ENCODE measurements at places on chromosomes 4 and X.

- DNase-seq, result no peak
Observed at GRCh38 chr4:113445286-113445685, 316.3 kb downstream of the CAMK2D start.

GRCh38 chrX:101956556-101956955, 24.7 kb upstream of the ZMAT1 start:
- no peak for DNase-seq

GRCh38 chrX:11180571-11180970, 69.4 kb downstream of the HCCS start:
- no peak for DNase-seq

DNA sequence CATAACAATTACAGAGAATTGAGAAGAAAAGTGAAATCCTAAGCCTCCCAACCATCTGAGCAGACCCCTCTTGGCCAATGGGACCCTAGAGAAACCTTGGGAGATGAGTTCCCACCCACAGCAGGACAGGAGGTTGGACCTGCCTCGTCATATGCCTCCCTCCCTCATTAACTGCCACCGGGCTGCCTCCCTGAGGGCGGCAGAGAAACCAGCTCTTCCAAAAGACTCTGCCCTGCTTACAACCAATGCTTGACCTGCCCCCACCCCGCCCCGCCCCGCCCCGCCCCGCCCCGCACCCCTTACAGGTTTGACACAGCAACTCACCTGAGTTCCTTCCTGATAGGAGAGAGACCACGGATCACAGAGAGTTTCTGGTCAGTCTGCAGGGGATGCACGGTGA, 86.1 kb downstream of the ADRA2C start:
- no peak for DNase-seq

GRCh38 chrX:2967998-2968909, 38.1 kb upstream of the ARSH start:
- DNase-seq, result no peak

DNA sequence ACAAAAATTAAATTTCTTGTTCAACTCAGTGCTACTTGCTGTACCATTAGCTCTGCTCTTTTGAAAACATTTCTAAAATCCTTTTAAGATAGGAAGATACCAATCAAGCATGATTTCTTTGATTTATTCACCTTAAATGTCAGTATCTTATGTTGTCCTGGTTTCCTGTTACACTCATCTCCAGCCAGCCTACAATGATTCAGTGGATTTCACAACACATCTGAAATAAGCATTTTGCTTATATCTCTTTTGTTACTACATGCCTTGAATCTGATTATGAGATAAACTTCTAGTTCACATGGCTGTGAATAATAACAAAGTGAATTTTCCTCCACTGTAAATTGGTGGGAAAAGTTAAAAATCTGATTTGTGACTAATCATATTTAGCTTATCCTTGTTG, 112.5 kb upstream of the BMP3 start:
- DNase-seq, result no peak

DNA sequence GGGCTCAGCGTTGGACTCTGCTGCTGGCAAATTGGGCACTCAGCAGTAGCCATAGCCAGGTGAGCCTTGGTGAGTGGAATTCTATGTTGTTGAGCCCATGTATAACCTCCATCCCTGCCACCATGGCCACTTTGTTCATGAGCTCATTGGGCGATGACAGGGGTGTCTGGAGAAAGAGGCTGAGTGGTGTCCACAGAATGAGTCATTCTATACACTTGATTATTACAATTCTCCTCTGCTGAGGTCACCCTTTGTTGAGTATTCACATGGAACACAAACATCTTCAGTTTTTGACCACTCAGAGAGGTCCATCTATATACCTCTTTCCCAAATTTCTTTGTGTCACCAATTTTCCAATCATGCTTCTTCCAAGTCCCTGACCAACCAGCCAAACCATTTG, 1341.7 kb downstream of the PCDH7 start:
- no peak for DNase-seq

DNA sequence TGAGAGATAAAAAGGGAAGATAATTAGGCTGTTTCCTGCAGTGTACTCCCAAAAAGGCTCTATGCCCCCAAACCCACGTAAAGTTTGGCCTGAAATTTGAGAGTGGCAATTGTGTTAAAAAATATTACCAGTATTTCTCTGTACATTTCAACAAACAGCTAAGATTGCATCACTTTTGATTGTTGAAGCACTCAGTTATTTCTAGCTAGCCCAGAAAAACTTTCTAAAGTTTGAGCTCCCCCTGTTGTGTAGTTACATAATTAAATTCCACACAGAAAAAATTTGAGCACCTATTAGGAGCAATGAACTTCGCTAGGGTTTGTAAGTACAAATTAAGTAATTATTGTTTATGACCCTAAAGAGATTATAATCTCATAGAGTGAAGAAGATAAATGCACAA, 109.4 kb downstream of the DLG3 start:
- DNase-seq, result no peak

GRCh38 chr4:70892086-70892769, 9.9 kb upstream of the MOB1B start:
- no peak for DNase-seq

DNA sequence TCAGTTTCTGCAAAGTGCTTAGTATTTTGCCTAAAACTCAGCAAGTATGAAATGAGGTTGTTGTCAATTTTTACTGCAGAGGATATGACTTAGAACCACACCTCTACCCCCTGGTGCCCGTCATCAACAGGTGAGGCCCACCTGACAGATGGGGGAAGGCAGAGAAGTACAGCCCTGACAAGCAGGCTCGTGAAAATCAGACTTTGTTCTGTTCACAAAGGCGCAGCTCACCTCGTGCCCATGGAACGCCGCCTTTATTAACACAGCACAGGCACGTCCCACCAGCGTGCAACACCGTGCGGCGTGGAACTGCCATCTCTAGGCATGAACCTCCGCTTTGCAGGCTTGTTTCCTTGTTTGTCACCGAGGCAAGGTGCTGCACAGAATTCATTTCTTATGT, 13.3 kb downstream of the CYP4V2 start:
- no peak for DNase-seq

- DNase-seq, result no peak
Observed at GRCh38 chr4:53693408-53693807, 102.1 kb upstream of the LNX1 start.

DNA sequence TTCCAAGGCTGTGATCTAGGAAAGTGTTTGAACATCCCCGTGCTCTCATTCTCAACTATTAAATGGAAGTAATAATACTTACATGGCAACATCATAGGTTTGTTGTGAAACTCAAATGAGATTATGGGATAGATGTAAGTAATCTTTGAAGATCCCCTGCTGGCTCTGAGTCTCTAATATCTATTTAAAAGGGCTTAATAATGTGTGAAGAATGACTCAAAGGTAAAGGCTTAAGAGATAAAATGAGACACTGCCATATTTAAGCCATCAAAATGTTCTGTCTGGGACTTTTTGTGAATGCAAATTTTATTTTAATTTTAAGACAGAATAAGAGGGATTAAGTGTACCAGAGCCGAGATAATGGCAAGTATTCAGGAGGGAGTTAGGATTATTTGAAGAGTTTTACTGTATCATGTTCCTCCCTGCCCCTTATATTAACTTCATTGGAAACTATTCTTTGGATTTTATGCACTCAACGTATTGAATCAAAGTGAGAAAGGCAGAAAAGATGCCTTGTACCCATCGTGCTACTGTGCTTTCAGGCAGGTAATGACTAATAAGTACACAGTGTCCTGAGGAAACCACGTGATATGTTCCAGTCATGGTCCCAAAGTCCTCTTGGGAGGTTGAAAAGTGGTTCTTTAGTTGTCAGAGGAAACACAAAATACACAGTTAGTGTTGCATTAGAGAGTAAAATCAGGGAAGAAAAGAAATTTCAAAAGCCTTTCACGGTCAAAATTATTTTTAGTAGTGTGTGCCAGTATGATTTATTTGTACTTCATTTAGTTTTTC, 192.4 kb downstream of the RBM46 start:
- DNase-seq, result no peak

DNA sequence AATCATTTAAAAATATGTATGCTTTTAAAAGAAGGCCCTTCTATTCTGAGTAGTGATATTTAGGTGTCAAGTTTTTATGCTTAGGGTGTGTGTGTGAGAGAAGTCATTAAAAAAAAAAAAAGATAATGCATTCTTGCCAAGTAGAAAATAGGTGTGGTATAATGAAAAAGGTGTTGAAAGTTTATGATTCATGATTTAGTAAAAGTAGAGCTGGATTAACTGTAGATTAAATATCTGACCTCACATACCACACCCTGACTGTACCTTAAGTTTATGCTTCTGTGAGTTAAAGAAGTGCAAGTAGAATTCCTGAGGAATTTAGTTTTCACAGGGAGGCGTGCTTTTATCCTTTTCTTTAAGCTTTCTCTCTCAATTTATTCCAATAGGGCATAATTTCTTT, 71.1 kb downstream of the BMPR1B start:
- no peak for DNase-seq

GRCh38 chr4:24117975-24118374, 228.1 kb upstream of the PPARGC1A start:
- no peak for DNase-seq

GRCh38 chrX:5916945-5917344, 311.7 kb downstream of the NLGN4X start:
- DNase-seq, result no peak

DNA sequence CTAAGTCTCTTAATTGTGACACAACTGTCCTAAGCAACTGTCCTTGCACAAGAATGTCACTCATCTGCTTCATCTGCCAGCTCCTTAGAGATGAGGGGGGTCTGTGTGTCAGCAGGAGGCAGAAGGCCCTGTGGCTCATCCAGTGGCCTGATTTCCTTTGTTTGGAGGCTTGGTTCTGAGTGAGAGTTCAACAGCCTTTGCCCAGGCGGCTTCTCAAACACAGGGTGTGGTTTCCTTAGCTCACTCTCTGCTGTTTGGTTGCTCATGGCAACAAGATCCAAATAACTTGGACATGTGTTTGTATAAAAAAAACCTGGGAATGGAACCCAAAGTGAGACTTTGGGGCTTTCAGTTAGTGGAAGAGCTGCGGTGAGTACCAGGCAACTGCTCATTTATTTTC, 46.6 kb downstream of the MAP7D3 start:
- DNase-seq, result no peak

- DNase-seq, result no peak
Observed at GRCh38 chrX:10326578-10326977, 169.8 kb downstream of the CLCN4 start.

GRCh38 chr4:68927165-68927564, 24.4 kb downstream of the UGT2A3 start:
- DNase-seq, result no peak

DNA sequence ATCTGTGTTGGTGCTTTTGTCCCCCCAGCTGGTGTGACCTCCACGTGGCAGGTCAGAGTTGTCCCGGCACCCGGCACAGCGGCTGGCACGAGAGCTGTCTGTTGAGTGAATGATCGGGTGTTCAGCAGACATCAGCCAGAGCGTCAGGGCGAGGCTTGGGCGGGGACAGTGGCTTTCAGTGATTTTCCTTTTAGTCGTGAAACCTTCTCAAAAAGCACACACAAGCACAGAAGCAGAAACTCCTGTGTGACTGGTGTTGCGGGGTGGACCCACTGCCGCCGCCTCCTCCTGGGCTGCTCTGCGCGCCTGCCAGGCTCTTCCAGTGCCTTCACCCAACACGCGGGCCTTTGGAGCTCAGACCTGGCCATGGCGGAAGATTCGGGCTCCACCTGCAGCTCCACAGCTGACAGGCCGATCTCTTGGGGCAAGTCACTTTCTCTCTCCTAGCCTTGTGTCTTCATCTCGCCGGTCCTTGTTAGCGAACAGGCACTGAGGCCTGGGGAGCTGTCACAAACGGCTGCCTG, 51.4 kb upstream of the HGFAC start:
- DNase-seq, result no peak

DNA sequence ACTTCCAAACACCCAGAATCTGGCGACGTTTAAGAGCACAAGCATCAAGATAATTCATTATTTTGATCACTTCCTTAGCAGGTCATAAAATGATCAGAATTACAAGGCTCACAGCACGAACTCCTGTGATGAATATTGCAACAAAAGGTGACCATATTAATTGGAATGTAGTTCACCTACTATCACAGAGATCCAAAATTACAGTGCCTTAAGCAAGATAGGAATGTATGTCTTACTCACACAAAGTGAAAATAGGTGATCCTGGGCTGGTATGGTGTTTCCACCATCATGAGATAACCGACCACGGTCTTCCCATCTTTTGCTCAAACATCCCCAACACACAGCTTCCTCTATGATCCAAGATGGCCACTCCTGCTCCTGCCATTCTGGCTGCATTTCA, 131.2 kb downstream of the SCFD2 start:
- no peak for DNase-seq

DNA sequence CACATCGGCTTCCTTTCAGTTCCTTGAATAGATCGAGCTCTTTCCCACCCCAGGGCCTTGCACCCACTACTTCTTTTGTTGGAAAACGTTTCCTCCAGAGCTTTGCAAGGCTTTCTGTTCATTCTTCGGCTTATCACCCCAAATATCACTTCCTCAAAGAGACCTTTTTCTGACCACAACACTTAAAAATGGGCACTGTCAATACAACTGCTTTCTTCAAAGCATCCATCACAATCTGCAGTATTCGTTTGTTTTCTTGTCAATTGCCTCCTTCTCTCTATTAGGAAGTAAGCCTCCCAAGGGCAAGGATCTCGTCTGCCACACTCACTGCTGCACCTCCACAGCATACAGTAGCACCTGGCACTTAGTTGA, 17.7 kb upstream of the CENPU start:
- DNase-seq, result no peak

- DNase-seq, result no peak
Observed at GRCh38 chr4:48985602-48985975, 486 bp upstream of the CWH43 start.

DNA sequence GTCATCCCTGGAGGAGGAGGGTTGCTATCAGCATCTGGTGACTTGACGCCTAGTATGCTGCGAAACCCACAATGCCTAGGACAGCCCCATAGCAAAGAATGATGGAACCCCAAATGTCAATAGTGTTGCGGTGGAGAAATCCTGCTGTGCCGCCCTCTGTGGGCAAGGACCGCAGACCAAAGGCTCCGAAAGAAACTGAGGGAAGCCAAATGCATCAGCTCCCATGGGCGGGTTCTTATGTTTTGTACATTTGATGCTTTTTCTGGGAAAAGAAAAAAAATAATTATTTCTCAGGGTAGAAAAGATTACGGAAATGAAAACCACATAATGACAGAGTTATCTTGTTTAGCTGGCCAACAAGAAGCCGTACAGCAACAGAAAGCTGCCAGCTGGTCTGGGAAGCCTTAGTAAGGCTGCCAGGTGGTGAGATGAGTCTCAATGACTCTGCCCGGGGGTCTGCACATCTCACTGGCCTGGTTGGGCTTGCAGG, 95.0 kb upstream of the TBL1X start:
- no peak for DNase-seq

DNA sequence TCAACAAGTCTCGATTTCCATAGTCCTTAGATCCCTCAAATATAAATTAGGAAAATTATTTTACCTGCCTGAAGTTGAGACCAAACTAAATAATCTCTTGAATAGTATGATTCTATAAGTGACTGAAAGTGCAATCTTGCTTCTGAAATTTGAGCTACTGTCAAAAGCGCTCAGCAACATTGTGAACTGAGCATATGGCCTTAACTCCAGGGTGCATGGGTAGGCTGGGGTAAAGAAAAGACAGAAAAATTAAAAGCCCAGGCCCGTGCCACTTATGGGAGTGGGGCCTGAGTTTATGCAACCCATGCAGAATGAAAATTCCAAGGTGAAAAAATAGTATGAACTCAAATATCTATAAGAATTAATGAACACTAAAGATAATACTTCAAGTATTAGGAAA, 9.8 kb downstream of the PGRMC2 start:
- no peak for DNase-seq
